ENCODE measurements at places on chromosomes 1 and 21.

- no peak for DNase-seq
Observed at GRCh38 chr1:29547300-29547699, 311.0 kb downstream of the PTPRU start.

DNA sequence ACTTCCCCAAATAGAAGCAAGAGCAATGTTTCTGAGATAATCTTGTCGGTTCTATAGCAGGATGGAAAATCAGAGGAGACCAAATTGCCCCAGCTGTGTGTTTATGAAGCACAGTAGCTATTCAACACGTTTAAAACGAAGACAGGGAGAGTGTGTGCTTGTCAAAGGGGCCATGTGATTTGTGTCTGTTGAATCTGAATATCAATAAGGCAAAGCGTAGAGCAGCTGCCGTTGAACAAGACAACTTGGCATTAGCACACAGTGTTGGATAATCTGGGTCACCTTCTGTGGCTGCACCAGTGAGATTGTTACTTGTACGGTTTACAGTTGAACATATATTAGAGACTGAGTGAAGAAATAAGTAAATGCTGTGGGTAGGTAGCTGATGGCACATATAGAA lies 1.0 kb downstream of the CRB1 start:
- DNase-seq = no peak

- no peak for DNase-seq
Observed at GRCh38 chr1:23469372-23469982, 14.5 kb downstream of the ASAP3 start.

DNA sequence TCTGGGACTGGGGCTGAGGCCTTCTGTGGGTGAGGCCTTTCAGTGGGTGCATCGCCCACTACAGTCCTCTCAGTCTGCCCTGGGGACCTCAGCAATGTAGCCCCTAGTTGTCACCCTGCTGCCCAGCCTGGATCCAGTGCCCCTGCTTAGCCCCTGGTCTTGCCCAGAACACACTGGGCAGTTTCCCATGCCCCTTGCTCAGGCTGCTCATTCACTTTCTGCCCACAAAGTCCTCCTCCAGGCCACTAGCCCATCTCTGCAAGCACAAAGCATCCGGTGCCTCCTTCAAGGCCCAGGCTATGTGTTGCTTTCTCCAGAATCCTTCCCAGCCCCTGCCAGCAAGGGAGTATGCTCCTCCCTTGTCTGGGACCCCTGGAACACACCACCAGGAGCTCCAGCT lies 5.4 kb upstream of the ADORA1 start:
- DNase-seq = no peak

GRCh38 chr1:6686294-6686693 lies 15.3 kb downstream of the DNAJC11 start:
- no peak for DNase-seq

- DNase-seq = peak; percentile 58
Observed at GRCh38 chr1:180632326-180633056, 669 bp downstream of the XPR1 start.

- DNase-seq = no peak
Observed at GRCh38 chr1:55203064-55203463, 12.1 kb downstream of the USP24 start.

DNA sequence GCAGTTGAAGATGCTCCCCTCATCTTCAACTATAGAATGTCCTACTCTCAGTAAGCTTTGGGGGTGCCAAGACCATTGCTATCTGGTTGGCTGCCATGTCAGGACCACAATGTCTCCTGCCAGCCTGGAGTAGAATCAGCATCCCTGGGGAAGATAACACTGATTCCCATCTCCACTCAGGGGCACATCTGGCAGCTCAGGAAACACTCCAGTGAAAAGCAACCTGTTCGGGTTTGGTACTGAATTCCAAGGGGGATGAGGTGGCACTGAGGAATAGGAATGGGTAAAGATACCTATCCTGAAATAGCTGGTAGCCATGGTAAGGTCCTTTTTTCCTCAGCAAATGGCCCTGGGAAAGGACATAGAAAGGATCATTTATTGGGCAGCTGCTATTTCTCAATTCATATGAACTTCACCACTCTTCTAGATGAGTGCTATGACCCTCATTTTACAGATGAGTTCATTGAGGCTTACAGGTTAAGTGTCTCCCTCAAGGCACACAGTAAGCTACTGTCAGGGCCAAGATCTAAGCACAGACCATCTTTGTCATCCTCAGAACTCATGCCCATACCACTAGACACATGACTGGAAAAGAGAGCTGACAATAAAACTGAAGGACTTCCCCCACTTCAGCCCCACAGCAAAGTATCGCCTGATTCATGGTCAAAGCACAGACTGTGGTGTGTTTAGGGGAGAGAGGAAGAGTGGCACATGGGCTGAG lies 31.4 kb downstream of the AK2 start:
- DNase-seq = no peak

DNA sequence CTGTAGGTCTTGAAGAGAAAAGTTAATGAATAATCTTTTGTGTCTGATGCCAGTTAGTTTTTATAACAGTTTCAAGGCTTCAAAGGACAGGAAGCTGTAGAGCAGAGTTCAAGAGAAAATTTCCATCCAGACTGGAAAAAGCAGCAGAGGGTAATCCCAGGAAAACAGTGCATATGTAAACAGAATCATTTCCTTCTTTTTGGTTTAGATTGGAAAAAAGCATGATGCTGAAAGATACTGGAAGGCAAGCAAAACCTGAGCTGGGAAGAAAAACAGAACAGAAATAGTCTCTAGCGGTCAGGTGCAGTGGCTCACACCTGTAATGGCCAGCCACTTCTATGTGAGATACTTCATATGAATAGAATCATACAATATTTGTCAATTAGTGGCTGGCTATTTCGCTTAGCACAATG lies 71.9 kb downstream of the ZSWIM5 start:
- no peak for DNase-seq

DNA sequence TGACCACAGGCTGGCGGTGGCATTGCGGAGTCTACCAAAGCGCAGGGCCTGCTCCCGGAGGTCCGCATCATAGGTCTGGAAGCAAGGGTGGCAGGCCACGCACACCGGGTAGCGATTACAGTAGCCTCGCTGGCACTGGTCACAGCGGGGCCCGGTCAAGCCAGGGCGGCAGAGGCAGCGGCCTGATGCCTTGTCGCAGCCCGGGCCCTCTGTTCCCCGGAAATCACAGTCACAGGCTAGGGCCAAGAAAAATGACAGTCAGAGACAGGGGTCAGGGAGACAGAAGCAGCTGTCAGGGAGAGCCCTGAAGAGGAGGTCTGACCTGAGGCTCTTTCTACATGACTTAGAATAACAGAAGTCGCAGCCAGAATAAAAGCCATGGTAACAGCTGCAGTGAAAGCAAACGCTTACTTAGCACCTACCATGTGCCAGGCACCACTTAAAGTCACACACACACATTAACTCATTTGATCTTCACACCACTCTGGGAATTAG lies 26.4 kb downstream of the LAMB3 start:
- DNase-seq = no peak

DNA sequence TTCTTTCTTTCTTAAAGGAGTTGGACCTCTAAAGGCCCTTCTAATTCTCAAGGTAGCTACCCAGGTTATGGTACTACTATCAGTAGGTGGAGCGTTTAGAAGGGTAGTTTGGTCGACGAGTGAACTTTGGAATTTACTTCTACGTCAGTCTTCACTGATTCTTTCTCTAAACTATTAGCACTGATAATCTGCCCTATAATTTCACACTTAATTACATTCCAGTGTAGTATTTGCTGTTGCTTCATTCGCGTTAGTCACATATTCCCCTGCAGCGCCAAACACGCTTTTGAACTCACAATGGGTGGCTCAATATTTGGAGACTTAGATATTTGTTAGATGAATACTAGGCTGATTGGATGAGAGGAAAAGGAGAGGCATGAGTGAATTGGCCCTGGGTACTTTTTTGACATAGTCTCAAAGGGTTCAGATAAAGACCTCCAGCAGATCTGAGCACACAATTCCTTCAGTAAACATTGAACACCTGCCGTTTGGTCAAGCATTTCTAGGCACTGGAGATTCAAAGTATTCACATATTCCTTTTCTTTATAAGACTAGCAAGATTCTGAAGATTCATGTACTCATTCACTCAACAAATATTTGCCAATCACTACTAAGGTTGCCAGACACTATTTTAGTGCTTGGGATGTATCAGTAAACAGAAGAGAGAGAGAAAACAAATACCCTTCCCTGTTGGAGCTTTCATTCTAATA lies 929 bp upstream of the FOXJ3 start:
- DNase-seq = no peak

DNA sequence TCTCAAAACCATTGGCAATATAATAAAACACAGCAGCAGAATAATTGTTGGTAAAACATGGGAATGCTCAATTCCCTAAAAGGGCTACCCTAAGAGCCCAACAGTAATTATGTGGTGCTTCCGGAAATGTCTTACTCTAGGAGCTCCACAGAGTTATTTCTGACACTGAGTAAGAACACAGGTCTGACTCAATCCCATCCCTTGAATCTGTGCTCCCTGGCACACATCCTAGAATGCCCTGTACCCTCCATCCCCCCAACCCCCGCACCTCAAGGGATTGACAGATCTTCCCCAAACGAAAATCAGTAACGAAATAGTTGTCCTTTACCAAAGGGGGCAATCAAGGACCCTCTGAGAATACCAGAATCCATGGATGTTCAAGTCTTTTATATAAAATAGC lies 71.9 kb downstream of the SMYD2 start:
- DNase-seq = no peak

DNA sequence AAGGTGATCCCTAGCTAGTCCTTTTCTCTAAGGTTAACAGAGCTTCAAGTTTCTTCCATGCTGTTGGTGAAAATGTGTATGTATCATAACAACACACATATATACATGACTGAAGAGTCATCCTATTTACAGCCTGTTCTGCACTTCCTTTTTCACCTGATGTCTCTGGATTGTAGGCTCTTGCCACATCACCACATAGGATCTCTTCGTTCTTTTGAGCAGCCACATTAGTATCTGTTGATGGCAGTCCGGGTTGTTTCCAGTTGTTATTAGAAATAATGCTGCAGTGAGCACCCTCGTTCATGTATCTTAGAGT lies 19.7 kb downstream of the MRPL37 start:
- no peak for DNase-seq

- no peak for DNase-seq
Observed at GRCh38 chr1:161096530-161096929, 1.6 kb upstream of the KLHDC9 start.

- DNase-seq = no peak
Observed at GRCh38 chr1:3372317-3372716, 82.1 kb upstream of the ARHGEF16 start.

GRCh38 chr1:169957884-169958283 lies 64.2 kb upstream of the SCYL3 start:
- no peak for DNase-seq

- no peak for DNase-seq
Observed at GRCh38 chr1:53862507-53862906, 24.4 kb upstream of the NDC1 start.

DNA sequence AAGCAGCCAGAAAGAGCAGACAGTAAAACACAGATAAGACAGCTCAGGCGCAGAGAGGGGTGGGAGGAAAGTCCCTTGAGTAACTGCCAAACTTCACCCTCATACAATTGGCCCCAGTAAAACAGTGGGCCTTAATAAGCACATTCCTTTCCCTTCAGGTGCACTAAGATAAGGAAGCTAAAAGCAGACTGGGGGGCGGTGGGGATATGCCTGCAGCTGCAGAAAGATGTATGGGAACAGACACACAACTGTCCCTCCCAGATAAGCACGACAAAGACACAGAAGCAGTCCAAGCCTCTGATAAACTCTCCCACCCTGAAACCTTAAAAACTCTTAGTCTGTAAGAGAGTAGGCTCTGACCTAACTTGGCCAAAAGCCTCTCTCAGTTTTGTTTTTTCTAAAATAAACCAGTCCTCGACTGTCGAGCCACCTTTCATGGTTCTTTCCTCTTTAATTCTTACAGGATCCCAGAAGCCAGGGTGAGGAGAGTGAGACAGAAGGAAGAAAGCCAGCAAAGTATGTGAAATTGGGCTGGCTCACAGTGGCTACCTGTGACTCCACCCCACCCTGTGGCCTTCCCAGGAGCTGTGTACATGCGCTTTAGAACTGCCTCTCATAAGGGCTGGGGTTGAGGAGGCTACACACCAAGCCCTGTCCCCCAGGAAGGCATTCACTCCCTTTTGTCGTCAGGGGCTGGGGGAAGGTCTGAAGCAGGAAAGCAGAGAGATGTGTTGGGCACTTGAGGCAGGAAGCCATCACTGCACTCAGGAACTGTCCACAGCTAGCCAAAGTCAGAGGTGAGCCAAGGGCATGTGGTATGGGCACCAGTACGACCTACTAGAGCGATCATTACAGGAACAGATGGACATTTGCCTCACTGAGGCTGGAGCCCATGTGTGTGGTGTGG lies 4.6 kb downstream of the PGLYRP4 start:
- DNase-seq = no peak

- DNase-seq = no peak
Observed at GRCh38 chr1:63523738-63524137, 413 bp downstream of the EFCAB7 start.
